A549 treated with RU486 at 1 μM for 4 hours (cell line): ENCODE measurements at places on chromosomes 12 and 14. TPM values are rescaled to one million over a fixed set of nuclear protein-coding genes. Genes with fewer than 3 reads are reported as not detected.

The THAP2 gene
- total RNA-seq, result 2.5 to 5.3 TPM (median 4.0 TPM) in 5 replicates

The AICDA gene
- 0.08 to 0.17 TPM (median 0.09 TPM) in 3 of 5 replicates, not detected in the others for total RNA-seq

The TMEM119 gene
- 0.05 to 0.07 TPM (median 0.05 TPM) in 3 of 5 replicates, not detected in the others for total RNA-seq

The PARP11 gene
- 0.89 to 2.5 TPM (median 1.8 TPM) in 5 replicates for total RNA-seq

The GZMH gene
- total RNA-seq, result not detected in 5 replicates
